Right ventricle myocardium inferior (tissue), 1 donor: ENCODE measurements at places on chromosomes 2 and 18. TPM values are rescaled to one million over a fixed set of nuclear protein-coding genes. Genes with fewer than 3 reads are reported as not detected.

- DNase-seq = peak; percentile 75
These were observed 446 bp upstream of the EFHD1 start for GRCh38 chr2:232632904-232633412.

DNA sequence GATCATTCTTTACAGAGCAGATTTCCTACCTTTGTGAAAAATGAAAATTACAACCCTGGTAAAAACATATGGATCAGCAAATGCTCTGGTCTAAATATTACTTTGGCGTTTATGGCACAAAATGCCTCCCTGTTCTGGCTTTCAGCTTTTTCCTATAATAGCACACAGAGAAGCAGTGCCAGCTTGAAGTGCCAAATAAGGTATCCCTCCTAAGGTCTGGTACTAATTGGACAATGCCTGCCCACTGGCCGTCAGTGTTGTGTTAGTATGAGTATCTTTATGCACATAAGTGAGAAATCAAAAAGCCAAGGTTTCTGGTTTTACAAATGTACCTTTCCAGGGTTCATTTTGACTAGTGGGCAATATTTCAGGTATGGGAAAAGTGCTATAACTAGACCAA is 1293.7 kb upstream of the FAM98A start:
- no peak for DNase-seq

DNA sequence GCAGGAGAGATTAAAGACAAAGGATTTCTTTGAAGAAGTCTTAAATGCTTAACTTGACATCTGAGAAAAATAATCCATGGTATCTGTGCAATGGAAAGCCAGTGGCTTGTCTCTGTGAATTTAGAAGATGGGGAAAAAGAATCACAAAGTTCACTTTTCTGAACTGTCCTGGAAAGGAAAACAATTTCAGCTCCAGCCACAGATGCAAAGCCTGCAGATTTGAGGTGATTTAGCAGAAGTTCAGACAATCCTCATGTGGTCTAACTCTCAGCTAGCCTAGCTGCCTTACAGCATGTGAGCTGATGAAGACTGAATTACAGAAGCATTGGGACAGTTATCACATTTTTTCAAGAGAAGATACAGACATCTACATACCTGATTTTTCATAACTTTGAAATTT is 126.7 kb upstream of the ITGB6 start:
- DNase-seq = no peak

GRCh38 chr2:233053928-233054784 is 6.0 kb upstream of the INPP5D start:
- DNase-seq = peak; percentile 88

GRCh38 chr18:58557008-58557435 is 71.9 kb downstream of the ALPK2 start:
- peak; percentile 73 for DNase-seq

- DNase-seq = peak; percentile 89
These were observed 247.5 kb downstream of the DYSF start for GRCh38 chr2:71700658-71701397.

- peak; percentile 44 for DNase-seq
These were observed 33.7 kb downstream of the MTERF4 start for GRCh38 chr2:241068136-241068941.

GRCh38 chr18:25832001-25832604 is 258.3 kb downstream of the SS18 start:
- peak; percentile 80 for DNase-seq

GRCh38 chr2:138665937-138666336 is 114.3 kb downstream of the NXPH2 start:
- DNase-seq = no peak

DNA sequence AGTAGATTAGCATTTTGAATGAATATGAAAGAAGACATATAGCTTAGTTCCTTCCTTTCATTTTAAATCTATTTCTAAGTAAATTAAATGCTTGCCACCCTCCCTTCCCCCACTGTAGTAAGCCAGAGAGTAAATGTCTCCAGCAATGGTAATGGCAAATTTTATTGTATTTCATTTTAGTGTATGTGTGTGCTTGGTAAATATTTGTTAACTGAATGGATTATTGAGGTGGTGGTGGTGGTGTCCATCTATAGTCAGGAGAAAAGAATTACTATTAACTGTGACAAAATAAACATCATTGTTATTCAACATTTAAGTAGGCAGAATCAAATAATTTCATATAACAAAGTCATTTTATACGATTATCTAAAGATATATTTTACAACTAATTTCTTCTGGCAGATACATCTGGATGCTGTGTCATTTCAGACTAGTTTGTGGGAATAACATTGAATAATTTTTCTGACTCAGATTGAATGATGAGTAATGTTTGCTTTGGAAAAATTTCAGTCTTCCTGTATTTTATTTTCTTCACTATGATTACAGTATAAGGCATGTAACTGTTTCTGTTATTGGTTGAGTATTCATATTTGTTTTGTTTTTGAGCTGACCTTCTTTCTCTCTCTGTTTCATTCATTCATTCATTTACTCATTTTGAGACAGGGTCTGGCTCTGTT is 18.3 kb downstream of the ASXL3 start:
- DNase-seq = no peak

DNA sequence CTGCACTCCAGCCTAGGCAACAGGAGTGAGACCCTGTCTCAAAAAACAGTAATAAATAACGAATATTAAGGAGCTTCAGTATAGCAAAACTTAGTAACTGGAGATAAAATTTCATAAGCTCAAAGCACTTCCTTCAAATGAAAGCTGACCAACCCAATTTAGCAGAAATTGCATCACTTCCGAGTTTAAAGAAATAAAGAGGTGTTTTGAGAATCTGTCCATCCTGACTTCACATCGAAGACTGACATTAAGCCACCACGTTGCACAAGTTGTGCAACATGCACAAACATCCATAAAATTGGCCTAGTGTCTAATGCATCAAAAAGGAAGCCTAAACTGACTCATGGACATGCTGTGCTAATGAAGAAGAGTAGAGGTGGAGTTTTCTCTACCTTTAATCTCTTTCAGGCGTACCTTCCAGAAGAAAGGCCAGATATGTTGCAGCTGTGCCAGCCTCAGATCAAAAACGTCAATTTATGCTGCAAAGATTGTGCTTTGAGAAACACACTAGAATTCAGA is 7.7 kb upstream of the DSG3 start:
- no peak for DNase-seq

- DNase-seq = no peak
These were observed 50.2 kb downstream of the UNC80 start for GRCh38 chr2:209821806-209822205.

DNA sequence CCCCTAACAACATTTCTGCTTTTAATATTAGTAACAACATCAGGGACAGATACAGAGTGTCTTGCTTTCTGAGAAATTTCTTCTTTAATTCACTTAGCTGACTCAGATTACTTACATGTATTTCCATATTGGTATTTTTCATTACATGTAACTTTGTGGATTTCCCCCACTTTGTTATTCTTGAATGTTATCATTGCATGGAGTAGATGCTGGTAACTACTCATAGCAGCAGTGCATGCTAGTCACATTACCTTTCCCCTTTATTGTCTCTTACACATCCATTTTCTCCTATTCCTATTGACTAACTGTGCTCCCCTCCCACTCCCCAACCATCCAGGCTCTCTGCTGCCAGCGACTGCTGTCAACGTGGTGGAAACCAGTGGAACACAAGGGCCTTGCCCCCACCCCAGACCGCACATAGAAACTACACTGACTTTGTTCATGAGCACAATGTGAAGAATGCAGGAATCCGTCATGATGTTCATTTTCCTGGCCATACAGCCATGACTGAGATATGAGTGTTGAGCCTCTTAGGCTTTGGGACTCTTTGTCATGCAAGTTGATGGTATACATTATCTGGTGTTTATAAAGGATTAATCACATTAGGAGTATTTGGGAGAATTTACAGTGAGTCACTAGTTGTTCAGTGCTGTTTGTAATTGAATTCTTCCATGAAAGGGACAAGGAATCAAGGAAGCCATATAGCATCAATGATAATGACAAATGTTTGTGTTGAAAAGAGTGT is 91.0 kb downstream of the EPB41L5 start:
- DNase-seq = peak; percentile 27

DNA sequence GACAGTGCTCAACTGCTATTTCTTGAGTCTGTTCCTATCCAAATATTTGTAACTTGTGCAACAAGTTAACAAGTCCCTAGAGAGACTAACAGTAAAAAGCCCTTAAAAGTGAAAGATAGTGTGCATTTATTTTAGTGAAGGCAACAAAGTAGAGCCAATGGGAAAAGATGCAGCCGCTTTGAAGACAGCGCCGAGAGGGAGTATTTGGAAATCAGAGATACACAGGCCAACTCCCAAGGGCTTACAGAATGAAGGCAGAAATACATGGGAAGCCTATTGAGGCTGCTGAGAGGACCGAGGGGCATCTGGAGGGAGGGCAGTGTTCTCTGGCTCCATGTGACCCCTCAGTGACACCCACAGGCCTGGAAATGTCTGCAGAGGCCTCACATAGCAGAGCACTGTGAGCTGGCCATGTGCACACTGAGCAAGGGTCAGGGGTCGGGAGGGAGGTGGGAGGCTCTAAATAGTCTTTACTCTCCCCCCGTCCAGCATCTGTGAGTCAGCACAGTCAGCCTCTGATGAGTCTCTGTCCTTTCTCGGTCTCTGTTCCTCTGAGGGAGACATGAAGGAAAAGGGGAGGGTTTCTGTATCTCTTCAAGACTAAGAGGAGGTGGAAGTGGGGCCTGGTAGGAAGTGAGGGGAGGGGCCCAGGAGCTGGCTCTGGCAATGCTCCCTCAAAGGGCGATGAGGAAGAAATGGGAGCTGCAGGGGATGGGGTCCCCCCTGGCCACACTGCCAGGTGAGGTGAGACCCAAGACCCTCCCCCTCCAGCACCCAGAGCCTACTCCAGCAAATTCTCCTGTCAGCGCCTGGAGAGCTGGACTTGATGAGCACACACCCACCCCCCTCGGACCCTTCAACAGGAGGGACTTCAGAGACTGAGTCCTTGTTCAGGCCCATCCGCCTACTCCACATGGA is 133.6 kb downstream of the SP3 start:
- DNase-seq = peak; percentile 82

- no peak for DNase-seq
These were observed 49.0 kb downstream of the SDC1 start for GRCh38 chr2:20175931-20176330.

DNA sequence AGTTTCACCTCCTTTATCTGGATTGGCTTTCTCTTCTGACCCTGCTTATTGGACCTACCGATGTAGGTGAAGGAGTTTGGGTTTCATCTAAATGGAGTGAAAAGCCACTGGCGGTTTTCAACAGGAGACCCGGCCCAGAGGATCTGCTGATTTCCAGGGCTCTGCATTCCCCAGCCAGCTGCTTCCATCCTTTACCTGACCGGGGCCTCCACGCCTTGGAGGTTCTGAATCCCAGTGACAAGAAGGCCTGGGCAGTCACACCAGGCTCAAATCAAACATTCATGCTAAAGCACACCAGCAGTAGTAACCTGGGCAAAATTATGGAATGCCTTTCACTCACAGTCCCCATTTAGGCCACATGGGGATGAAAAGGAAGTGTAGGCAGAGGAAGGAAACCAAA is 30.0 kb upstream of the RTTN start:
- no peak for DNase-seq

DNA sequence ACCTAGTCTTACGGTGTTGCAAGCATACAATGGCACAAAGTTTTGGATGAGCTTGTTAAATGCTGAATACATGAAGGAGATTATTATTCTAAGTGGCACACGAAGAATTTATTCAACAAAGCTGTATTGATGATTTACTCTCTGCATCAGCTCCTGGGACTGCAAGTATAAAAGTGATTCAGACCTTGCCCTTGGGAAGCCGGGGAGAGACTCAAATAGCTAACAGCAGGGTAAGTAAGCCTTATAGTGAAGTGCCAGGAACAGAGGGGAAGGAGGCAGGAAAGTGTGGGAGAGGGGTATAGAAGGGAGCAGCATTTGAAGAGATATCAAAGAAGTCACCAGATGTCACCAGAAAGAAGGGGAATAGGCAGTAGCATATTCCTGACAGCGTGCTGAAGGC is 115.4 kb downstream of the MCFD2 start:
- no peak for DNase-seq

GRCh38 chr2:121884511-121884921 is 129.1 kb downstream of the TSN start:
- DNase-seq = no peak

GRCh38 chr2:133092571-133092970 is 422.6 kb upstream of the LYPD1 start:
- DNase-seq = no peak

GRCh38 chr18:56532176-56532840 is 106.1 kb downstream of the TXNL1 start:
- DNase-seq = no peak

DNA sequence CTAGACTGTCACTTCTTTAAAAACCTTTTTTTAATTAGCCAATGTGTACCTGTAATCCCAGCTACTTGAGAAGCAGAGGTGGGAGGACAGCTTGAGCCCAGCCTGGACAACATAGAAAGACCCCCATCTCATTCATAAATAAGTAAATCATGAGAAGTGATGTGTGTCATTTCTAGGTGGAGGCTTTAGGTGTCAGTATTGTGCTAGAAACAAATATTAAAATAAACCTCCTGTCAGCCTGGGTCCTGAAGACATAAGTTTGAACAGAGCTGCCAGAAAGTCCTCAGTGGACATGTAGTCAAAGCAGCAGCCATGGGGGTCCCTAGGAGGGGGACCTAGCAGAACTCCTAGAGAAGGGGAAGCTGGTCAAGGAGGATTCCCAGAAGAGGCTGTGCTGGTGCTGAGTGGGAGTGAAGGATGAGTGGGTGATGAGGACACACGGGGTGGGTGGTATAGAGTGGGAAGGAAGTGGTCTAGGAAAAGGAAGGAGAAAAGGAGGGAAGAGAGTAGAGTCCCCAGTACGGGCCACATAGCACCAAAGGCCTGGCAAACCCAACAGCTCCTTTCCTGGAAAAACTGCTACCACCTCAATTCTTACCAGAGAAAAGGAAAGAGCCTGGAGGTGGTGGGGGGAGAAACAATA is 316.6 kb upstream of the NCKAP5 start:
- DNase-seq = no peak

DNA sequence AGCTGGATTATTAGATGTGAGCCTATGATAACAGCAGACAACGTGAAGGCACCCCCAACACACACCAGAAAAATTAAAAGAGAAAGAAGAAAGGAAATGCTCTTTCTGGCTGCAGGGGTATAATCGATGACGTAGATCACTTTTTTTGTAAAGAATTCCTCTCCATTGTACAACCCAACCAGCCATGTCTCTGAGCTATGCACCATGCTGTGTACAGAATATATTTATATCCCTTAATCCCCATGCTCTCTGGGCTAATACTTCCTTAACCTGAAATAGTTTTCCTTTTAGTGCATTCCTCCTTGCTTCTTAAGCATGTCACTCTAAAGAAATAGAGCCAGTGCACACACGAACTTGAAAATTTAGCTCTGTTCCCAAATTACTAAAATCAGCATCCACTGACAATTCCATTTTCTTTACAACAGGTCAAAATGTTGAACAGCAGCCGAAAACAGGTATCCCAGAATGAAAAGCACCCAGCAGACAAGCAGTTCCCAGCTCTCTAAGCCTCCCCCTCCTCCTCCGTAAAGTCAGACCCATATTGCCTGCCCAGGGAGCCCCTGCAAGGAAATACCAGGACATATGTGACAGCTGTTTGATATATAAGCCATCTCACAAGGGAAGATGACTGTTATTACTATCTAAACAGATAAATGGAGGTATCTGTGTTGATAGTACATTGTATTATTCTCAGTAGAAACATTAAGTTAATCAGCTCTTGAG is 247.4 kb upstream of the RAB6C start:
- DNase-seq = no peak

ADAM23 gene
- total RNA-seq = 69.1 TPM

SMAD7 gene
- total RNA-seq = 12.0 TPM

PGAP1 gene
- total RNA-seq = 5.2 TPM

PRSS56 gene
- total RNA-seq = 0.11 TPM

VWC2L gene
- total RNA-seq = not detected

PASK gene
- 1.4 TPM for total RNA-seq

TMEM169 gene
- 0.24 TPM for total RNA-seq

IL1RN gene
- 0.89 TPM for total RNA-seq

SKOR2 gene
- not detected for total RNA-seq

GAREM1 gene
- 22.7 TPM for total RNA-seq
